ENCODE measurements at places on chromosomes 1 and 21.
A peak's percentile ranks its signal among the peaks of the same experiment; 100 is the strongest.

DNA sequence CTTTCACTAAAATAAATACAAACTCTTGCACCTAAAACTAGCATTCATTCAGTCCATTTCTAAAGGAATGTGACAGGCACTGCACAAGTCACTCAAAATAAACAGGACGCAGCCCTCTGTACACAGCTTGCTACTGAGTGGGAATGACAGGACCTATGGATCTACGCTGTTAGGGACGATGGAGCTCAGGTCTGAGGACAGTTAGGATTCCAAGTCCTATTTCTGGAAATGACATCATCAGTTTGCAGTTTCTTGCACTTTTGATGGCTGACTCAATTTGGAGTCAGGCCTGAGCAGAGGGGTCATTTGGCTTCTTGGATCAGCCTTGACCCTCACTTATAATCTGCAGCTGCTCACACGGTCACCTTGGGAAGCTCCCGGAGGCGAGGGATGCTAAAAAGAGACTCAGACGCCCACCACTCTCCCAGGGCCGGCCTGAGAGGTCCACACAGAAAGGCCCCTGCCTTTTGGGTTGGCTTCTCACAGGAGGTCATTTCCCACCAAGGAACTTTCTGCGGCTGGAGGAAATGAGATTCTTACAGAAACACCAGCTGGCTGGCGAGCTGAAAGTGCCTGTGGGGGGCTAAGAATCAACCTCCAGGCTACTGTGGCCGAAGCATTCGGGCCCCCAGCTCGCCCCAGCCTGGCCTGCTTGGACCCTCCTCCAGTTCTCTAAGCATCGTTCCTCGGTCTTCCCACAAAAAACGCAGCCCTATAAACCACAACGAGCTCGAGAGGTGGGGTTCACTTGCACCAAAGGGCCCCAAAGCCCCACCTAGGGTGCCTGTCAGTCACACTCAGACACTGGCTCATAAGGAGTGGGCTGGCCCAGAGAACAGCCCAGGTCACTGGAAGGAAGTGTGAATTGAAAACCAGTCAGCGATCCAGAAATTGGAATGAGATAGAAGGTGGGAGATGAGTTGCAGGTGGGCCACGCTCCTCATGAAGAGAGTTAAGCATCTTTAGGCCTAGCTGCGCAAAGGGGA is 8.9 kb upstream of the PDE9A start:
- DNase-seq = no peak

- DNase-seq = no peak
These were observed 948 bp downstream of the PRUNE1 start for GRCh38 chr1:151009206-151009587.

- no peak for DNase-seq
These were observed 95.6 kb upstream of the CACNA1E start for GRCh38 chr1:181387702-181388101.

- no peak for DNase-seq
These were observed 29.6 kb upstream of the SLC6A9 start for GRCh38 chr1:44060830-44061267.

GRCh38 chr1:58814251-58815068 is 30.6 kb upstream of the JUN start:
- DNase-seq = no peak

GRCh38 chr1:151940541-151940940 is 31.2 kb upstream of the THEM4 start:
- DNase-seq = no peak

- no peak for DNase-seq
These were observed 31.0 kb upstream of the PLEKHO1 start for GRCh38 chr1:150118716-150119115.

DNA sequence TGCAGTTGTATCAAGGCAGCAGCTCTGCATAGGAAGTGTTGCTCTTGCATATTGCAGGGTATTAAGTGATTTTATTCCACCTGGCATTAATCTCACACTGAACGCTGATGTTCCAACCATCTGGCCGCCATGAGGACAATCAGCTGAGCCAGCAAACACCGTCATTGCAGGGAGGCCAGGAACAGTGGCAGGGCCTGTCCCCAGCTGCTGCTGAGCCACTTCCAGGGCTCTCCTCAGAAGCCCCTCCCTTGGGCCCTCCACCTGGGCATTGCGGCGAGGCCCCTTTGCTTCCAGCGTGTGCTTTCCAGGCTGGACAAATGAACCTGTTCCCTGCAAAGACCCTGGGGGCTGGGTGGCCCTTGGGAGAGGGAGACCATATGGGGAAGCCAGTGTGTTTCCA is 171.6 kb upstream of the C1orf174 start:
- no peak for DNase-seq

GRCh38 chr1:13512472-13512871 is 1.3 kb downstream of the LRRC38 start:
- DNase-seq = no peak

DNA sequence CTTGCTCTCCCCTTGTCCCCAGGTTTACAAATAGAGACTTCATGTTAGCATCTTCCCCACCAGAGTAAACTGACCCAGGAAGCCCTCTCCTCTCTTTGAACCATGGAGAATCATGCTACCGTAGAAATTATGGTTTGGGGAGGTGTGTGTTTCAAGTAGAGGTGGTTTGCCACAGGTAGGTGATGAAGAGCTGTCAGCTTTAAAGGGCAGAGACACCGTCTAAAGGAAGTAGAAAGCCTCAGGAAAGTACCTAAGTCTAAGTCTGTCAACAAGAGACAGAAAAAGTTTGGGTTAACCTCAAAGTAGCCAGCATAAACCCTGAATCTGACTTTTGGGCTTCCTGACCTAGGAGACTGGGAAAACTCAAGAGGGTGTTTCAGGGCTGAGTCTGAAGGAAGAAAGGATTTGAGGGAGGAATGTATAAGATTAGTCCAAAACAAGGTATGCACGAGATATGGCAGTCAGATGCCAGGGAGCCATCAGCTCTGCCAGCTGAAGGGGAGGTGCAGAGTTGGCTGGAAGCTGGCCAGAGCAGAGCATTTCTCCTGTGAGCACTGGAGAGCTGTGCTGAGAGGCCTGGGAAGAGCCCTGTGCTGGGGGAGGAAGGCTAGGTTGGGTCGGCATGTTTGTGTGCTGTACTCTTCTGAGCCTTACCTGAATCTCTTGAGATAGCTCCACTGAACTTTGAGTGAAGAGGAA is 14.3 kb downstream of the ADAMTSL4 start:
- no peak for DNase-seq

DNA sequence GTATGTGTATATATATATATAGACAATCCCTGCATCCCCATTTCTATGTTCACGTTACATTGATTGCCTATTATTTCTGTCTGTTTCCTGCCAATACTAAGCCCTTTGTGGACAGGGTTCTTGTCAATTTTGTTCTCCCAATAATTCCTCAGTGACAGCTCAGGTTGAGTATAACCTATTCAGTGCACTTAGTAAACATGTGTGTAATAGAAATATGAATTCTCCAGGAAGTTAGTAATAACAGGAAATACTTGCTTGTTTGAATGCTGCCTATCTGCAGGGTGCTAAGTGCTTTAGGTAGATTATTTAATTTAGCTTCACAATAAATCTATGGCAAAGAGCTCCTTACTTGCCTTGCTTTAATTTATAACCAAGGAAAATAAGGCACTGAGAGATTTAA is 52.8 kb upstream of the PTGFR start:
- no peak for DNase-seq

DNA sequence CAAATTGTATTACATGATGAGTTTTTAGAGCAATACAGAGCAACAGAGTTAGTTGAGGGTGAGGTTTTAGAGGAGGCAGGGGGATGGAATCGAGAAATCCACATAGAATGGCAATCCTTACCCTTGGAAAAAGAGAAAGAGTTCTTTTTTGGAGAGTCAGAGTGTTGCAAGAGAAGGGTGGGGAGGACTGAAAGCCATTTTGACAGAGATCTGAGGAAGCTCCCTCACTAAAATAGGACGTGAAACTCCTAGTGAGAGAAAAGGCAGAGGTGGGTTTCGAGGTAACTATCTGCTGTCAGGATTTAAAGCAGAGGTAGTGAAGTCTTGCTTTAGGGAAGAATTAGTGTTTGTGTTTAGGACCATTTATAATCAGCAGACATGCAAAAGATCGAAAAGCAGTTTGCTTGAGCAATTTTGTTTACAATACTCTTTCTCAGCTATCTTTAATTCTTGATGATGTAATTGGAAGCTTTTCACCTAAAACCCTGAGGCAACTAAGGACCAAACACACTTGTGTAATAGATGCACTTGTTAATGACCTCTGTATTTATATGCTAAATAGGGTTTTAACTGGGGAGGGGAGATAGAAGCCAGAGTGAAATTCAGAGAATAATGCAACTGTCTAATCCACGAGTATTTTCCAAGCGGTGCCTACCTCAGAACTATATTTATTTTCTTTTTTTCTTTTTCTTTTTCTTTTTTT is 20.0 kb downstream of the ADAMTS5 start:
- no peak for DNase-seq

GRCh38 chr21:33897739-33898138 is 17.9 kb downstream of the ATP5PO start:
- DNase-seq = no peak

DNA sequence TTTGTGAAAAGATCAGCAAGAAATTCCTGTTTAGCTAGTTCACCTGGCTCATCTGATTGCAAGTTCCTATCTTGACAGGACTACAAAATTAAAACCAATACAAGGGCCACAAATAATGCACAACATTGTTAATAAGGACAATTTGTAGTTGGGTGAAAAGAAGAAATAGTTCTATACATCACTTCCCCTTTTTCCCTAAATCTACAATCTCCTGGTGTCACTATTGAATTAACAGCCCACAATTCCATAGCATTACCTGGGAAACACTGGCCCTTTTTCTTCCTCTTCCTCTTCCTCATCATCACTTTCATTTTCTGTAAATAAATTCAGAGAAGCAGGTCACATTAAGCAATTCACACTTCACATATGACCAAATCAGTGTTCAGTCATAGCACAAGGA is 366.9 kb downstream of the FAM72C start:
- no peak for DNase-seq

DNA sequence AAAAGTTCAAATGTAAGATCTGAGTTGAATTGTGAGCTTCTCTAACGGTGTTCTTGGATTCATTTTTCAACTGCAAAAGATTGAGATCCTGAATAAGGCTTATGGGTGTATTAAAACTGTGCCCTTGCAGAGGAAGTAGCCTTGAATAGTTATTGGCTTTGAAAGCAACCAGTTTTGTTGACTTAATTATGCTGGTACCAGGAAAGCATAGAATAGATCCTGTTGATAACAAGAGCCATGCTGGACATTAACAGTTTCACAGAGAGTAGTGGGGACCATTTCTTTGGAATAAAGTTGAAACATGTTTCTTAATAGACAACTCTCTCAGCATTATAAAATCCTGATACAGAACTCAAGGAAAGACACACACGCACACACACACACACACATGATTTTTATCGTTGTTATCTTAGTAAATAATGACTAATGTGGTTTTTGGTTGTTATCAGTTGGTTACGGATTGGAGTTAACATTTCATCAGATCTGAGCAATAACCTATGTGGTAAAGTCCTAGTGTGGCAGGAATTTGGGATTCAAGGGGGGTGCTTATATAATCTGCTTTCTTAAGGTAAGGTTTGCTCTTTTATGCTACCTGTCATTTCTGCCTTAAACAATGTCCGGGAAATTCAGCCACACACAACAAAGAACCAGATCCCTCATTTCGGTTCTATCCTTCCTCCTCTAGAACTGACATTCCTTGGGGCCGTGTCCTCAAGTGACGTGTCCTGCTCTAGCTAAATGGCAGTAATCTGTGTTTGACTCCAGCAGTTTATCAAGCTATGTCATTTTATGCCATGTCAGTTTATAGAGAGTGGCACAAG is 330.9 kb downstream of the CHRM3 start:
- DNase-seq = no peak

- no peak for DNase-seq
These were observed 1.9 kb downstream of the CTSE start for GRCh38 chr1:206021626-206022365.

- no peak for DNase-seq
These were observed 994.9 kb downstream of the ADGRL2 start for GRCh38 chr1:82795508-82796149.

DNA sequence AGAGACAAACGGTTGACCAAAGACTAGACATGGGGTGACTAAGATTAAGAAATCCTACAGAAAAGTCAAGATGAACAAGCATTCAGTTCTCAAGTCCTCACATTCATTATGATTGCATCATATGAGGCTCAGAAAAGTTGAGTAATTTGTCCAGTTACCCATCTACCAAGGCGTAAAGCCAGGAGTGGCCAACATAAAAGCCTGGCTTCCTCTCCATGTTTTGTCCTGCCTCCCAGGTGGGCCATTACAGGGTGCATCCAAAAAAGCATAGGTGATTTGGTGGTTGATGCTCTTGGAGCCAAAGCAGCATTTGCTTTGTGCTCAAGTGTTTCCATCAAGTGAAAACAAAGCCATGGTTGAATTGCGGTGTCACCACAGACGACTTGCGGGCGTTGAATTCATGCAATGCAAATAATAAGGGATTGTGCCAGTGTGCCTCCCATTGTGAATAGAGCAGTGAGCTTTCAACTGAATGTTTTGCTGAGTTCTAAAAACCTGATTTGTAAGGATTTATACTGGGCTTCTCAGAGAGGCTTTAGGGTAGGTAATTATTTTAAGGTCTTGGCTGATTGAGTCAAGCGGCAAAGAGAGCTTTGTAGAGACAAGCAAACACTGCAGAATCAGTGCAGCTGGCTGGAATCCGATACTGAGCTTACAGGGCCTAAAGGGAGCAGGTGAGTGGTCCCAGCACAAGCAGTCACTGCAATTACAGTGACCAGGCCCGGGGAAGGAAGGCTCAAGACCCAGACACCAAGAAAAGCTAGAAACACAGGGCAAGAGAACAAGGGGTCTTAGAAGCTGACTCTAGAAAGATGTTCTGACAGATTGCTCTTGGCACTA is 54.1 kb downstream of the KCNJ15 start:
- no peak for DNase-seq

DNA sequence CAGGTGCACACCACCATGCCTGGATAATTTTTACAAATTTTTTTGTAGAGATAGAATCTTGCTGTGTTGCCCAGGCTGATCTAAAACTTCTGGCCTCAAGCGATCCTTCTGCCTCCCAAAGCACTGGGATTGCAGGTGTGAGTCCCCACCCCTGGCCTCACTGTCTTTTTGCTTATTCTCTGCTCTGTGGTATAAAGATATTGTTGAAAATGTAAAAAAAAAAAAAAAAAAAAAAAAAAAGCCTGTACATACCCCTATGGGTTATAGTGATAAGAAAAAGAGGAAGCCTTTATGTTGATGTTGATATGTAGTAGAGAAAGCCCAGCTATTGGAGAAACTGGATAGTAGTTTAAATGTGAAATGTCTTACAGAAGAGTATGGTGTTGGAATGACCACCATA is 125.8 kb downstream of the XPR1 start:
- DNase-seq = no peak

- DNase-seq = no peak
These were observed 20.3 kb downstream of the RXRG start for GRCh38 chr1:165424454-165425216.

GRCh38 chr1:9269721-9270120 is 23.0 kb upstream of the SPSB1 start:
- DNase-seq = peak; percentile 28

- no peak for DNase-seq
These were observed 3.7 kb downstream of the PCSK9 start for GRCh38 chr1:55043011-55043410.

All from cerebellar nuclear complex (tissue), 1 donor.